ENCODE measurements at places on chromosomes 4 and X.
A peak's percentile ranks its signal among the peaks of the same experiment; 100 is the strongest.

DNA sequence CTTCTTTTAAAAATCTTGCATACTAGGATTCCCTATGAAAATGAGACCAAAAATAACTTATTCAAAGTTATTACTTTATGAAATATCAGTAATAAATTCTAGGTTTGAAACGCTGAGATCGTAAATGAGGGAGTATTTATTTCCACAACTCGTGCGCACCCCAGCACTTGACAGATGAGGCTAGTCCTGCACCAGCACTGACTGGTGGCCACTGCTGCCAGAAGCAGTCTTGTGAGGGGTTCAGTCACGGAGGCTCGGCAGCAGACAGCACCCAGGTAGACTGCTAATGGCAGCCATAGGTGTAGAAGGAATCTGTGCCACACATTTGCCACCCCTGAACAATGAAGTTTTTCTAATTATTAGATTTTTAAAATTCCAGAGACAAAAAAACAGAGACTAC is 248.7 kb downstream of the CAMK2D start:
- no peak for DNase-seq

- DNase-seq: no peak
Observed at GRCh38 chrX:29468911-29469494, 746.4 kb upstream of the MAGEB2 start.

DNA sequence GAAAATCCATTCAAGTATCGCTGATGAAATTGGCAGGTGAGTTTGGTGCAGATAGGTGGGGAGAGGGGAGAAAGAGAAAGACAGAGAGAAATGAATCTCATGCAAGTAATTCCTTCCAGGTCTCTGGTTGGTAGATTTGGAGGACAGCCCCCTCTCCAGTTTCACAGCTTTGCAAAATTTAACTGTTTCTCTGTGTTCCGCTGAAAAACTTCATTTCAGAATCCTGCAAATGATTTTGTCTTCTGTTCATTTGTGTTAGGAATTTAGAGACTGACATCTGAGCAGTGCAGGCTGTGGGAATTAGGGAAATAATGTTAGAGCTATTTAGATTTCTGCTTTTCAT is 328.5 kb downstream of the FBXW7 start:
- DNase-seq: no peak

DNA sequence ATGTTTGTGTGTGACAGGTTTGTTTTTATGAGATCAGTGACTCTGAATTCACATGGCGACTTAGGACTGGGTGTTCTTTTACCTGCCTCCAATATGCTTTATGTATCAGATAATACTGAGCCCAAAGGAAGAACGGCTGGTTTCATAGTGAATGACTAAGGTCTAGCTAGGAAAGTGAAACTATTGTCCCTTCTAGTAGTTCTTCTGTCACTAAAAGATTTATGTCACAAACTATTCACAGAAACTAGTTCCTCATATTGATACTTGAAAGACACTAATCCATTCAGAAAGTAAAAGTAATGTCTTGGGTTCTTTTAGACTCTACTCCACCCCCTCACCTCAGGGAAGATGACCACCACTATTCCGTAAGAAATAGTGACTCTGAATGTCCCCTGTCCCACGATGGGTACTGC is 81.7 kb downstream of the EGF start:
- DNase-seq: peak; percentile 22

GRCh38 chrX:17415242-17415810 is 40.3 kb downstream of the NHS start:
- no peak for DNase-seq

All from T-helper 1 cell (primary cell).